ENCODE measurements at places on chromosomes 11 and 22.

DNA sequence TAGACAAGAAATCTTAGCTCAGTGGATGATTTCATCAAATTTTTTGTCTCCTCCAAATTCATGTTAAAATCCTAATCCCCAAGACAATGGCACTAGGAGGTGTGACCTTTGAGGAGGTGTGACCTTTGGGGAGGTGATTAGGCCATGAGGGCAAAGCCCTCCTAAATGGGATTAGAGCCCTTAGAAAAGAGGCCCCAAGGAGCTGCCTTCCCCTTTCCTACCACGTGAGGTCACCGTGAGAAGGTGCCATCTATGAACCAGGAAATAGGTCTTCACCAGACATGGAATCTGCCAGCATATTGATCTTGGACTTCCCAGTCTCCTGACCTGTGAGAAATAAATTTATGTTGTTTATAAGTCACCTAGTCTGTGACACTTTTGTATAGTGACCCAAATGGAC lies 138.7 kb downstream of the TRIM29 start:
- DNase-seq, result no peak

DNA sequence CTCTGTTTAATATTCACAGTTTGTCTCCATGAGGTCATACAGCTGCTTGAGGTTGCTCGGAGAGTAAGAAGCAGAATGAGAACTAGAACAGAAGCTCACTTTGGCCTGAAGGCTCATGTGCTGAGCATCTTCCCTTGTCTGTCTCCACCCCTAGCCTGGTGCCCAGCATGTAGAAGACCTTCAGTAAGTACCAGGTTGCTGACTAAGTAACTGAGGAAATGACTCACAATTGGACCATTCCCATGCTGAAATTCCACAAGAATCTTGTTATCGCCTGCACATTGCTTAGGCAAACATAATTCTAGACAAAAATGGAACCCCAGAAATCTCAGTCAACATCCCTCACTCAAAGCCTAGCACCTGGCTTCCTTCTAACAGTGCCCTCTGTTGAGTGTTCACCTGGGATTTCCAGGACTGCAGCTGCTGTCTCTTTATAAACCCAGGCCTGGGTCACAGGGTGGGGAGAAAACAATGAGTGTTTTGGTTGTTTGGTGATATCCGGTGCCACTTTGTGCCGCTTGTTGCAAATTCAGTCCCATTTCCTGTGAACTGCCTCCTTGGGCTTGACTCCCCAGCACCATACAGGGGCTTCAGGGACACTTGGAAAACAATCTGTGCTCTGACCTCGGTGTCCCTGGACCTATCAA lies 406.8 kb downstream of the ETS1 start:
- no peak for DNase-seq

DNA sequence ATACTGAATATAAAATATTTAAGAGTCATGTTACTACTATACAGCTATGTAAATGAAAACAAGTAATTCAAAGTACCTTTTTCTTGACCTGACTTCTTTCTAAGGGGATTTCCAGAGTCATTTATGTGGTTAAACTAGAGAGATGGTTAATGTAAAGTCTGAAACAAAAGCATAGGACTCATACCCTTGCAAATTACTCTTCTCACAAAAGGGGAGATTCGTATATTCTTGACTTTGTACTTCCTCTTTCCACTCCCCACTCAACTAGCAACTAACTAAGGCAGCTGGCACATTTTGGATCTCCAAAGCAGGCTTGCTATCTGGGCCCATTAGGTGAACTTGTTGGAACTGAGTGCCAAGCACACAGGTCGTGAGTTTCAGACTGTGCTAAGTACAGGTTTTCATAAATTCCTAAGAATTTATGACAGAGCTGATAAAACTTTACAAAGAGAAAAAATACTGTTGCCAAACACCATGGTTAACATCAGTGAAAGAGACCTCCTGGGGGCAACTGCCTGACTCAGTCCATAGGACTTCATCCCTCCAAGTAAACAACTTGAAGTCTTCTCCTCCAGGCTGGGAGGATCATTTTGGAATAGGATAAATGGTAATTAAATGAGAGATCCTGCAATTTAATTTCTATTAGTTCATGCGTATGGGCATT lies 77.0 kb upstream of the DDI1 start:
- no peak for DNase-seq

GRCh38 chr11:126423743-126424142 lies 68.3 kb downstream of the ST3GAL4 start:
- no peak for DNase-seq

GRCh38 chr22:17774206-17774925 lies at the start of gene BID:
TSS of gene BID (minus strand) at chr22:17774469. CDS start at chr22:17750116, 24,353 bp downstream.
- no peak for DNase-seq

DNA sequence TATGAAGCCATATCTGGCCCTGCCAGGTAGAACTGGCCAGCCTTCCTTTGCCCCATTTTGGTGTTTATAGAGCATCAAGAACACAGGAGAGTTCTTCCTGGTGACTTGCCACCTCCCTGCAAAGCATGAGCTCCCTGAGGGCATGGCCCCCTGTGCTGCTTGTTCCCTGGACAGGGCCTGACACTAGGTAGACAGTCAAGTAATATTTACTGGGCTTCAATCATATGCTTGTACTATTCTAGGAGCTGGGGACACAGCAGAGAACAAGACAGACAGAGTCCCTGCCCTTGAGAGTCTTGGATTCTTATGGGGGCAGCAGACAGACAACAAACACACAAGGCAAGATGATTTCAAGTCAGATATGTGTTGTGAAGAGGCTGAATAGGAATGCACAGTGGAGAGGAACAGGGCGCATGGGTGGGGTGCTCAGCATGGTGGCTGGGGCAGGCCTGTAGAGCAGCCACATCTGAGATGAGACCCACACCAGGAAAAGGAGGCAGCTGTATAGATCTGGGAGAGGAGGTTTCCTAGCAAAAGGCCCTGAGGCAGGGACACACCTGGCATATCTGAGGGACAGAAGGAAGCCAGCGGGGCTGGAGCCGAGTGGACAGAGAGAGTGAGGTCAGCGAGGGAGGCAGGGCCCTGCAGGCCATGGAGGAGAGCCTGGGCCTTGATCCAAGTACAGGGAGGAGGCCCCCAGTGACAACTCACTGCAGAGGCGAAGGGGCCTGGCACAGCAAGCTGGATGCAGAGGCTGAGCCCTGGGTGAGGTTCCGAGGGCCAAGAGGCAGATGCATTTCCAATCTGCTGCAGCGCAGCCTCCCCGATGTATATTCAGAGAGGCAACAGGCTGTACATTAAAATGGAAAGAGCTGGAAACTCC lies 10.2 kb upstream of the CBX6 start:
- no peak for DNase-seq
